AML-193 (cell line): ENCODE measurements at places on chromosomes 5 and 9.

GRCh38 chr5:127206320-127207113 lies 84.1 kb upstream of the MEGF10 start:
- DNase-seq, result no peak

DNA sequence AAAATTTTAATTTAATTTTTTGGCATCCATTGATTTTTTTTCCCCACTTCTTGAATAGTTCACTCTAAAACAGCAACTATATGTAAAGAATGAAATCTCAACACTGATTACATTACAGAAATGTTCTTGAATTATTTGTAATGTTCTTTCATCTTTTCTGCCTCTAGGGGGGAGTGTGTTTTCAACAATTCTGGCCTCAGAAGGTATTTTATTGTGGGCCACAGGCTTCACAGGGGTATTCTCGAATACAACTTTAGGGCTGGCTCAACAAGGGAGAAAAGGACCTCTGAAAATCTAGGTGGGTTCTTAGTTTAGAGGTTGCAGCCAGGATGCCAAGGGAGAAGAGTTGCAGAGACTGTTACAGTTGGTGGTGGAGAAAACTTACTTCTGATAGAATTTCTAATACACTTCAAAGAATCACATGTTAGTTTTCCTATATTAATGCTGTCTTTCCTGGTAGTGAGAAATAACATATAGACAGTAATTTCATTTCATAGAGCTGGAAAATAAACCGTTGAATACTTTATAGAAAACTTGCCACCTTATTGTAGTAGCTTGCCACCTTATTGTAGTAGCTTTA lies 3.6 kb upstream of the NPR3 start:
- peak; percentile 22 for DNase-seq

DNA sequence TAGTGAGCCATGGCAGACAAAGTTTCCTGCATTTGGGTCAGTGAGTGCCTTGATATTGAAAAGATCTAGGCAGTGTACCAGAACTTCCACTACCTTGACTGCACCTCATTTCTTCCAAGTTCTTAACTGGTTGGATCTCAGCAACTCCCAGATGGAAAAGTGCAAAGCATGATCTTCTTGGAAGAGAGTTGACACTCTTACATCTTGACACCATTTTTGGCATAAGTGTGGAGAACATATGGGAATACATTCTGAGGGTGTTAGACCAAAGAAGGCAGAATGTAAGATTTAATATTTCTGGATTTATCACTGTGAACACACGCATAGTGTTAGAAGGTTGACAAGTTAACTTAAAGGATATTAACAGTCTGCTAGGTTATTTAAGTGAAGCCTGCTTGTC lies 555.1 kb upstream of the CTNND2 start:
- DNase-seq, result no peak

DNA sequence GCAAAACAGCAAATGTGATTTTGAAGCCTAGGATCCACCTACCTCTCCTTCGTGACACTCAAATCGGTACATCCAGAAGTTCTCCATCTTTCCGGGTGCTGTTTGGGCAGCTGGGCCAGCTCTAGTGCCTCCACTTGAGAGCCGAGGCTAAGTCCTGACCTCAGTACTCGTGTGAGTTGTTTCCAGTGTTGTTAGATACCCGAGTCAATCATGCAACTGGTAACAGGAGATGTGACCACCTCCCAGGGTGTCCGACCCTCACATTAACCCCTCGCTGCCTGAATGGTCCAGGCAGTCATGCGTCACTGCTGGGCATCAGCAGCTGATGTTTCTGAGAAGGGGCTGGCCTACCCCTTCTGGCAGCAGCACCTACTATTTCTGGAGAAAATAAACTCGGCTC lies 170.3 kb downstream of the ENTREP1 start:
- no peak for DNase-seq

DNA sequence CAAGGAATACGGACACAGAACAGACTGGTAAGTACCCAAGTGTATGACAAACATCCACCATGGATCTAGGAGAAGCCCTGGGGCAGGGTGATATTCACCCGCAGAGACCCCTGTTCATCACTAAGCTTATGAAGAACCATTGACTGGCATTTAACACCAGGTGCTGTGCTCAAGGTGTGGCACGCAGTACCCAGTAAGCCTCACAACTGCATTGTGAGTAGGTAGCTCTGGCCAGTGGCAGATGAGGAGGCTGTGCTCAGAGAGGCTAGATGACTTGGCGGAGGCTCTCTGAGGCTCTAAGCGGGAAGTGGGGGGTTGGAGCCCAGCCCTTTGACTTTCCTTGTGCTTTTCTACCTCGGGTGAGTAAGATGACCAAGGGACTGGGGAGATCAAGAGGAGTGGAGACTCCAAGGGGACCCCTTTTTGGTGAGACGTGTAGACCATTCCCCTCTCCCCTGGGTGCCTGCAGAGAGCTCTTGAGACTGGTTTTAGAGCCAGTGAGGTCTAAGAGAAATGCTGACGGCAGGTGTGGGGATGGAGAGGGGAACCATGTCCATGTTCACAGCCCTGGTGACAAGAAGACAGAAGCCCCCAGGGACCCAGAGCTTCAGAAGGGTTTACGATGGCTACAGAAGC lies 70.8 kb downstream of the IL6ST start:
- no peak for DNase-seq

GRCh38 chr5:107424491-107424890 lies 246.2 kb downstream of the EFNA5 start:
- no peak for DNase-seq

DNA sequence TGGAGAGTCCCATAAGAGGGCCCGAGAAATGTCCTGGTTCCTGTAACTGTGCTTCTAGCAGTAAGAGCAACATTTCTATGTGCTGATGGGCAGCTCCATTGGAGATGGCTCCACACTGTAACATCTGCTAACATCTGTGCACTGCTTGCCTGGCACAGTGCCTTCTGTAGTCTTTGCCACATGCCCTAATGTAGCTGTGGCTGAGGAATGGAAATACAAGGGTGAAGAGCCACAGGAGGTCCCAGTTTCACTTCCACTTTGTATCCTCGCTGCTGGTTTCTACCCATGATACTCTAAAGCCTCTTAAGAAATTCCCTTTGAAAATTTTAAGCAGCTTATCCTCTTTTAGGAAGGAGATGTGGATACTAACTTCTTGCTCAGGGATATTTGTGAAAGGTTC lies 97.4 kb downstream of the HOMER1 start:
- no peak for DNase-seq
